ENCODE measurements at places on chromosomes 1 and 21.

GRCh38 chr1:92940541-92940940, 20.7 kb downstream of the DIPK1A start:
- no peak for DNase-seq

DNA sequence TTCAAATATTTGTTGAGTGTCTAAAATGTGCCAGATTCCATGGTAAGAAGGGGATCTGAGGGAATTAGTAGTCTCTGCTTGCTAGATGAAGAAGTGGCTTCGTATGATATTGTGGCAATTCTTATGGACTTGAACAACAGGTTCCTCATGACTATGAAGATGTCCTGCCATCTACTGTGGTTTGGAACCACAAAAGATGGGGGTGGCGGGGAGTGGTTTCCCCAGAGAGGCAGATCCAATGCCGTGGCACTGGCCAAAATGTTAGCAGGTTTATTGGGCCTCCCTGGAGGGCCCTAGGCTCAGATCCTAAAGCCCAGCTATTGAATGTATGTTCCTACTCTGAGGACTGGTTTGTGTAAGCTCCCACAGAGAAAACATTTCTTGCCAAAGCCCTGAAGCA, 120.8 kb downstream of the RGS2 start:
- no peak for DNase-seq

- DNase-seq: no peak
Observed at GRCh38 chr1:247056071-247056470, 22.5 kb downstream of the ZNF670 start.

GRCh38 chr1:100699744-100700143, 19.8 kb upstream of the VCAM1 start:
- no peak for DNase-seq

DNA sequence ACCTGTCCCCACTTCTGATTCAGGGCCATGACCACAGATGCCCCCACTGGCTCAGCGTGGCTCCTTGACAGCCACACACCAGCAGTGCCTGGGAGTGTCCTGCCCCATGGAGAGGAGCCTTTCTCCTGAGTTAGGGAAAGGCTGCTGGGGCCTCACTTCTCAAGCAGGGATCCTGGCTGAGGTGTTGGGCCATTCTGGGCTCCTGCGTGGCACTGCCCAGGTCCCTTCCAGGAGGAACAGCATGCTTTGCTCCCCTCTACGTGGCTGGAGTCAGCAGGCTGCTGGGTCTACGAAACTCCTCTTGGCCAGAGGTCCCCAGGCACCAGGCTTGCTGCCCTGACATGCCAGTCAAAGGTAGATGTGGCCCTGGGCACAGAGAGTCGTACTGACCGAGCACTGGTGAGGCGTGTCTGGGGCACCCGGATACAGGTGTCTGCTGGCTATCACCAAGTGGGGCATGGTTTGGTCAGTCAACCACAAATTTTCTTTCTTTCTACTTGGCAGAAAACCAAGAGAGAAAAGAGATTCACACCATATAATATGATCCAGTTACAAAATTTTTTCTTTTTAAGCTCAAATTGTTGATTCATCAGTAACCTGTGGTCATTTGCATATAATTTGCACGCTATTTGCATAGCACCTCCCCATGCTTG, 4.1 kb downstream of the ADORA1 start:
- DNase-seq: no peak

- no peak for DNase-seq
Observed at GRCh38 chr1:8747879-8748825, 69.3 kb downstream of the RERE start.

DNA sequence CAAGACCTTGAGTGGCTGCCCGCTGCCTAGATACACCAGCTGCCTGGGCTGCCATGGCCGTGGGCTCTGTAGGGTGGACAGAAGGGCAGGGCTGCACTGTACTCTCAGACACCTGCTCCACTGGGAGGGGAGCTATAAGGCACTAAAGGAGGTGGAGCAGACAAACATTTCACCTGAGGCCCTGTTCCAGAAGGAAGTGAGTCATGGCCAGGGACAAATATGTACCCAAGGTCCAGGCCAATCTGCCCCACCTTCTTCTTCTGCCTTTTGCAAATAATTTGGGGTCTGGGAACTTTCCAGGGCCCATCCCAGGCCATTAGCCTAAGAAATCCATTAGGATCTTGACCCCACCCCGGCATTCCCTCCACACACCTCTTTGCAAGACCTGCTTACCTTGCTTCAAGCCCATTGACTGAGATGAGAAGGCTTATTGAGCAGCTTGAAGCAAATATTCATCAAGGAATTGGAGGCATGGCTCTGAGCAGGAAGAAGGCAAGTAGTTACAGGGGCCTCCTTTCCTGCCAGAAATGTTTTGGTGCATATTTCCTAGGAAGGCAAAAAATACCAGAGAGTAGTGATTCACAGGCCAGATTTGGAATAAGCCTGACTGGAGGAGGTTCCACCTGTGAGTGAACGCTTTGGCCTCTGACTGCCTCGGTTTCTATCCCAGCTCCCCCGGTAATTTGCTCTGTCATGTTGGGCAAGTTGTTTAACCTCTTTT, at the start of gene CAPN8:
TSS of gene CAPN8 (minus strand) at position 110 of the 721 bp plus-strand sequence. CDS start at position 55, 55 bp downstream.
- DNase-seq: no peak

DNA sequence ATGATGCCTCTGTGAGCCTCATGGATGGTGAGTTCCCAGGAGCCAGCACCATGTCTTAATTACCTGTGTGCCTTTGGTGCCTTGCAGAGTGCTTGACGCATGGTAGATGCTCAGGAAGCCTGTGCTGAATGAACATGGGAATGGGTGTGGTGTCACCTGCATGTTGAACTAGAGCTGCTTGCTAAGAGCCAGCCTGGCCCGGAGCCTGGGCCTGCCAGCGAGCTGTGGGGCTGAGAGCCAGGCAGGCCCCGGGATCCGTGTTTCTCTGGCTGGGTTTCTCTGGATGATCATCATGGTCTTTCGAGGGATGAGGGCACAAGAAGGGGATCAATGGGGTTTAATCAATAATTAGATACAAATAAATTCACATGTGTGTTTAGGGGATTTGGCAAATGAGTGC, 6.7 kb upstream of the TEX35 start:
- no peak for DNase-seq

DNA sequence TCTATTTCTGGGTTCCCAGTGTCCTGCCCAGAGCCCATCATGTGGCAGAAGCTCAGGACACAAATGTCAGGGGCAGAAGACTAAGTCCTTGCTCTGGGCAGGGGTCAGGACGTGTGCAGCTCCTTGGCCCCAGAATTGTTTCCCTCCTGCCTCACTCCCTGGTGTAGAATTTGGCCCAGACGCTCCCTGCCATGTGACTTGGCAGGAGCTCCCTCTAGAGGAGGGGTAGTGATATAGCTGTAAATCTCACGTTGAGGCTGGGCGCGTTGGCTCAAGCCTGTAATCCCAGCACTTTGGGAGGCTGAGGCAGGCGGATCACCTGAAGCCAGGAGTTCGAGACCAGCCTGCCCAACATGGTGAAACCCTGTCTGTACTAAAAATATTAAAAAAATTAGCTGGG, 91.2 kb downstream of the UBIAD1 start:
- DNase-seq: no peak

GRCh38 chr1:3948344-3948743, 48.3 kb upstream of the C1orf174 start:
- DNase-seq: no peak

GRCh38 chr1:107016376-107016978, 40.0 kb upstream of the PRMT6 start:
- DNase-seq: no peak

DNA sequence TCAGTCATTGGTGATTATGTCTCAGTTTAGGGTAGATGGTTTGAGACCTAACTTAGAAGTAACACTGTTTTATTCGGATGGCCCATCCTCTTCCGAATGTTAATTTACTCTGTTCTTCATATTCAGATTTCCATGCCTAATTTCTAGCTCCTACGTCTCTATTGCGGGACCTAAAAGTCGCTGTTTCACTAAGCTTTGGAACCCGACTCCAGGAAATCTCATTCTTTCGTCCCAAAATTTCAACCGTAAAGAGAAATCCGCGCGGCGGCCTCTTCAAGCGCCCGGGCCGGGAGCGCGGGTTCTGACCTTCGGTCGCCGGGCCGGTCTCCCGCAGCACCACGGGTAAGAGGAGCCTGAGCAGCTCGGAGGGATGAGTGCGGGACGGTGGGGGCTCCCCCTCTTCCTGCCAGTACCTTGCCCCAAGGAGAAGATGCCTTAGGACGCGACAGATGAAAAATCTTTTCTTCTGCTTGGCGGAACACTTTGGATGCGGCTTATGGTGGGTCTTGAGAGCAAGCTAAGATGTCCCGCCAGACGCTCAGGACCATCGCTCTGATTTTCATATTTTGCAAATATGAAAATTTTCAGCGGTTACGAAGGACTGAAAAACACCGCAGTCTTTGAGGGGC, 128.7 kb downstream of the PPIAL4G start:
- no peak for DNase-seq

GRCh38 chr1:176857632-176858031, 306.9 kb downstream of the ASTN1 start:
- no peak for DNase-seq

GRCh38 chr1:108316545-108316944, 72.7 kb upstream of the NBPF4 start:
- DNase-seq: no peak

DNA sequence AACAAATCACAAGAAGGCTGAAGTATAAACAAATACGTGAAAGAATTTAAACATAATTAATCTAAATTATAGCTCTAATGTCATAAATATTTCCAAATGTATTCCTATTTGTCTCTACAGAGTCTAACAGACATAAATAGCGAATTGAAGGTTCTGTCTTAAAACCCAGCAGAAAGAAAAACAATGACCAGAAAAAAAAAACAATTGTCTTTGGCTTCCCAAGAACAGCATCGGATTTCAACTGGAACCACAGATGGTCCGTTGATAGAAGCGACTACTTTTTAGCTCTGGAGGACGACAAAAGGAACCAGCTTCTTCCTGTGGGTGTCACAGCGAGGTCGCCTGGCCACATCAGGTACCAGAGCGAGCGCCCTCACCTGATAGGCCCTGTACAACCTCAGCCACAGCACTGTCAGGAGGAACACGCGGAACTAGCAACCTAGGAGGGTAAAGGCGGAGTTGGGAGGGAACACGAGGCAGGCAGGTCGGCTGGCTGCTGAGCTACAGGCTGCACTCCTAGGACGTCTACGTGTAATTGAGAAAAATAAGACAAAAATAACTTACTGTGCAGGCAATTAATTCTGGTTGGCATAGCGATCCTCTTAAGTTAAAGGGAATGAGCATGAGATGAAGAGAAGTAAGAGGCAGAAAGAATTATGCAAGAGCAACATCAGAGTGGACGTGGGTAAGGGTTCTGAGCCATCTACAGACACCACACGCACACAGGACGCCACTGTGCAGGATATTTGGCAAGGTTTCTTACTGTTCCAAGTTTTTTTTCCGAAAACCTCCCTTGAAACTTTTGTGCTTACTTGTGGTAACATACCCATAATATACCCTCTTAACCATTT, 16.7 kb upstream of the PRDM15 start:
- DNase-seq: no peak

DNA sequence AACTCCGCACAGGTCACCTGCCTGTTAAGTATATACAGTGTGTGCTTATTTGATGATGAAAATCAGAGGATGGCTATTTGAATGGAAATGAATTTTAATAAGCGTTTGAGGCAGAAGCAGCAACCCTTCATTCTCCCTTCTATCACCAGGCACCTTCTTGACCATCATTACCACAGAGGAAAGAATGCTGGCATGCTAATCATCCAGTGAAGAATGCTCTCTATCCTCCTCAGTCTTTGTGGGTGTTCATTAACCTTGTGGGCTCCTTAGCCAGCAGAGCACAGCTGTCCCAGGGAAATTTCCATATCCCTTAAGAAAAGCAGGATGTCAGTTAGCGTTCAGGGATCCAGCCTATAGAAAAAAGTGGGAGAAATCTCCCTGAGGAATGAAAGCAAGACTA, 428.0 kb upstream of the CAMK1G start:
- DNase-seq: no peak

DNA sequence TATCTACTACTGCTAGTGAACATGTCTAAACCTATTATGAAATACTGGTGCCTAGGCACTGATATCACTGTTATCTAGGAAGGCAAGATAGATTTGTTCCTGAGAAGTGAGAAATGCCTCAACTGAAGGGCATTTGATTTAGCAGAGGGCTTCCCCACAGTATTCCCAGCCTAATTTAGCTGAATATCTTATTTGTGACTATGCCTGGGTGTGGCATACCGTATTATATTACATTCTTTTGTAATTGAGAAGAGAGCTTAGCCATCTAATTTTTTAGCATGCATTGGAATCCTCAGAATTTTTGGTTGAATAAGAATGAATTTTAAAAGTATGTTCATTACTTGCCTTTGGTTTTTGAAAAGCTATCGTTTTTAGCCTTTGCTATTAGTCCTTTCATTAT, 99.1 kb downstream of the ZP4 start:
- no peak for DNase-seq

DNA sequence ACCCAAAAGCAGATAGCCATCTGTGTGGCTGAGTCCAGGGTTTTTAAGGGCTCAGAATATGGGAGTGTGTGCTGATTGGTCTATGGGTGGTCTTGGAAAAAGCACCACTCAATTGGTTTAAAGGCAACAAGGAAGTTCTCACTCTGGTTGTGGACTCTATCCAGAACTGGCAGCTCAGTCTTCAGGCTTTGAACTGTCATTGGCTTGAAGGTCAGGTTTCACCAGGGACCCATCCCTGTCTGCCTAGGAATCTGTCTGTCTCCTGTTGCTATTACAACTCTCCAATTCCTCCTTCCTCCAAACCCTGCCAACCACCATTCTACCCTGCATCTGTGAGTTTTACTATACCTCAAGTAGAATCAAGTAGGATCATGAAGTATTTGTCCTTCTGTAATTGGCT, 341.7 kb upstream of the ADGRL2 start:
- DNase-seq: no peak

DNA sequence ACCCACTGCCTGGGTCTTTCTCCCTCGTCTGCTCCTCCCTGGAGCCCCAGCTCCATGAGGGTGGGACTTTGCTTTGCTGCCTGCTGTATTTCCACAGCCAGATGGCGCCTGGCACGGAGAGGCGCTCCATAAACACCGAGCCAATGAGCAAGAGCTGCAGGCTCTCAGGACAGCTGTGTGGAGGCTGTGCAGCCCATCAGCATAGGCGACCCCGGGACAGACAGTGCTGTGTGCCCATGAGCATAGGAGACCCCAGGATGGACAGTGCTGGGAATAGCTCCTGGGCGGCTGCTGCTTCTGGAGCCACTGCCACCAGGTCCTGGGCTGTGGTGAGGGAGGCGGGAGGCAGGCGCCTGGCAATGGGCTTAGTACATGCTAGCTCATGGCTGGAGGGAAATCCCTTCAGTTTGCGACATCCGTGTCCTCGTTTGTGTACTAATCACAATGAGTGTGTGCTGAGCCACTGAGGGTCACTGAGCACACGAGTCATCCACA, 29.2 kb downstream of the CEP104 start:
- peak; percentile 0 for DNase-seq

- DNase-seq: no peak
Observed at GRCh38 chr1:70586046-70586445, 175.0 kb downstream of the CTH start.

DNA sequence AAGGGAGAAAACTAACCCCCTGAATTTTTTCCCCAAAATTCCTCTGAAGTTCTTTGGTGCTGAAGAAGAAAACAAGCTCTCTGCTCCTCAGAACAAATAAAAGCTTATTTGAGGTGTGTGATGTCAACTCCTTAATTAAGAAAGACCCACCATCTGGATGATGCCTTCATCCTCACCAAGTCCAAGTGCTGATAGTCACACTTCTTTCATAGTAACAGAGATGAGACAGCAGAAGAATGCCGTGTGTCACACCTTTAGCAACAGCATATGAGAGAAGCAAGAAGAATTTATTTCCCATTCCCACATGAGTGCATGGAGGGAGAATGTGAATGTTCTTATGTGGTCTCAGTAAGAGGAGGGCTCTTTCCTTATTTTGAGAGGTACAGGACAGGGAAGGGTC, 91.2 kb downstream of the TGFB2 start:
- DNase-seq: no peak

GRCh38 chr1:51952638-51953037, 37.9 kb downstream of the RAB3B start:
- no peak for DNase-seq
